PC-3 (cell line): ENCODE measurements at places on chromosomes 7 and 10. TPM values are rescaled to one million over a fixed set of nuclear protein-coding genes. Genes with fewer than 3 reads are reported as not detected.

- no peak for DNase-seq
Observed at GRCh38 chr7:140260352-140261104, 83.7 kb upstream of the KDM7A start.

DNA sequence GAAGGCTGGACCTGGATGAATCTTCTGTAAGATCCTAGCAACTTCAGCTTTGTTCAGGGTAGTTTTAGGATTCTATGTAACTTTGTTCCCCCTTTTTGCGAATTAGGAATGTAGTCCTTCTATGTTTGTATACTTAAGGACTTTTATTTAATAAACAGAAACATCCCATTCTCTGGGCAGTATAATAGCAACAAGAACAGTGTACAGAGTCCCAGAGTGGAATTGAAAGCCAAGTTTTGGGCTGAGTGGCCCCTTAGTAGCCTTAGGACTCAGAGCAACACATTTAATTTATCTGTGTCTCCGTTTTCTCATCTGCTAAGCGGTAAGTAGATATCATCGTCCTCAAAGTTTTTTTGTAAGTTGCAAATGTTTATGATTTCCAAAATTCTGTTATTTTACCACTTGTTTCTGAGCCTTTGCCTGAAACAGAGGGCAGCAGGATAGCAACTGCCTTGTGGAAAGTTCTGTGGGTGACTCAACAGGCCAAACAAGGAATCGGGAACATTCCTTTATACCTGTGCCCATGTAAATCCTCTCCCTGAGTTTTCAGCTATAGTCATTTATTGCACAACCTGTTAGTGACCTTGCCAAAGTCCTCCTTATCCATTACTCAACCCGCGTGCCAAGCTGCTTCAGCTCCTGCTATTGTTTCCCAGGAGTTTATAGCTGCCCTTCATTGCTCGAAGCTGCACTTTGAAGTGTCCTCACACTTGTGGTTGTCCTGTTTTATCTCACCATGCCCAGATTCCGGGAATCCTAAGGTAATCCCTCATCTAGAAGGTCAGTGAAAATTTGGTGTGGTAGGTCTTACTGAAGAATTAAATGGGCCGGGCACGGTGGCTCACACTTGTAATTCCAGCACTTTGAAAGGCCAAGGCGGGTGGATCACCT lies 199.1 kb upstream of the AHR start:
- DNase-seq: peak; percentile 96

Gene CPED1
- 1.8 and 2.2 TPM in 2 replicates for total RNA-seq

Gene SPDYE2B
- total RNA-seq: not detected in 2 replicates

Gene JCAD
- 5.0 and 7.8 TPM in 2 replicates for total RNA-seq

DNA sequence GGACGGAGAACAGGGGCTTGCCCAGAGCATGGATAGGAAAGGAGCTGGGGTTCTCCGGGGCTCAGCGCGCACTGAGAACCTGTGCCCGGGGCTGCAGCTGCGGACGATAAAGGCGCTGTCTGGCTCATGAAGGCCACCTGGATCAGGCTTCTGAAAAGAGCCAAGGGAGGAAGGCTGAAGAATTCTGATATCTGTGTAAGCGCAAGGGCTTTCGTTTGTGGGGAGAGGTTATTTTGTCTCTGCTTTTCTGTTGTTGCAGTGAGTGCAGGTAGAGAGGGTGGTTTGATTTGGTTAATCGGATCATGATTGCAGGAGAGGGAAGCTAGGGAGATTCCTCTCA lies 250.5 kb downstream of the NSUN6 start:
- DNase-seq: no peak

Gene H2BK1
- not detected in 2 replicates for total RNA-seq
